ENCODE measurements at places on chromosomes 5 and 9.

- peak; percentile 6 for DNase-seq
These were observed 64.3 kb downstream of the GOLM1 start for GRCh38 chr9:86034863-86035734.

- DNase-seq, result no peak
These were observed 1205.2 kb upstream of the DMAC1 start for GRCh38 chr9:9004810-9005209.

DNA sequence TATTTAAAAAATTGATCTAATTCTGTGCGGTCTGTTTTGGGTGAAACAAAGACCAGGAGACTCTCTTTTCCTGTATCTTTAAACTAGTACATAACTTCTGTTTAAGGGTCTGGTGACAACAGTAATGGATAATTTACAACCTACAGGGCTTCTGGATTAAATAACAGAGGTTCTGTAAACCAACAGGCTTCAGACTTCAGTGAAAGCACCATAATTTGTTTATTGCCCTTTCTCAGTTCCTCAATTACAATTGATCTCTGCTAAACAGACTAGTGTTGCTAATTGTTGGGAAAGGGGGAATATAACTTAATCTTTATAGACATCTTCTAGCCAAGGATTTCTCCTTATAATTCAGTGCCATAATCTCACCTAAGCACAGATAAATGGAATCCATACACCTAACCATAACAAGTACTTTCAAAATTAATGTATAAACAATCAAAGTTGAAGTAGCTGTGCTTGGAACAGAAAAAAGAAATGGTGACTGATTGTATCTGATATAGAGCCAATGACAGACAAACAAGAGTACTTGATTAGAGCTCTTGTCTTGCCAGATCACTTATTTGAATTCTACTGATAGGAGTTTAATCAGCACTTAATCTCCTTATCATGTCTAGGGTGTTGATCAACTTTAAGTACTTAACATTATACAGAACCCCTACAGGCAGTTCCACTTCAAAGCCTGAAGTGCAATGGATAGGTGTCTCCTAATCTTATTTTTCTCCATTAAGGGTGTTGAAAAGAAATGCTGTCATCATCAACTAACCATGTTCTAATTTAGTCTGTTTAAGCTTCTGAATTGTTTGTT lies 536.0 kb downstream of the NR2F1-AS1 start:
- DNase-seq, result no peak

- no peak for DNase-seq
These were observed 145.3 kb upstream of the PAPPA start for GRCh38 chr9:116008278-116008677.

GRCh38 chr5:149747833-149748366 lies 17.8 kb downstream of the PPARGC1B start:
- no peak for DNase-seq
